ENCODE measurements at places on chromosomes 16 and 17.

DNA sequence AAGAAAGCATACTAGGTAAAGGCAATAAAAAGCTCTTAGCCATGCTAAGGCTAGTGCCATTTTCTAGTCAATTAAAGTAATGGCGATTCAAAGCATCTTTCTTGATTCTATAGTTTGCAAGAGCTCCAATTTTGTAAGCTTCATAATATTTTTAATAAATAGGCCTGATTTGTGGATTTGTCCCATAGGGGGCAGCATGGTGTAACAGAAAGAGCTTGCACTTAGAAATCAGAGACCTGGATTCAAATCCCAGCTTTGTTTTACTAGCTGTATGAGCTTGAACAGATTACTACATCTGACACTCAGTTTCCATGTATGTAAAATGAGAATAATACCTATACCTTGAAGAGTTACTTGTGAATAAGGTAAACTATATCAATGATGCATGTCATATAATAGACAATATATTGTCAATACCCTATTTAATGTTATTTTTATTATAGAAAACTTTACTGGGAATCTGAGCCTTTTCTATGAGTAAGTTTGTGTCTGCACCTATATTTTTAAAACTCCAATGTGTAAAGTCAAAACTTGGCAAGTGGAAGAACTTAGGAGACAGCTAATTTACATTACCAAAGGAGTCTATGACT, 93.6 kb upstream of the NOG start:
- peak; percentile 38 for DNase-seq

- no peak for DNase-seq
Observed at GRCh38 chr17:39094607-39095308, 56.7 kb downstream of the PLXDC1 start.

DNA sequence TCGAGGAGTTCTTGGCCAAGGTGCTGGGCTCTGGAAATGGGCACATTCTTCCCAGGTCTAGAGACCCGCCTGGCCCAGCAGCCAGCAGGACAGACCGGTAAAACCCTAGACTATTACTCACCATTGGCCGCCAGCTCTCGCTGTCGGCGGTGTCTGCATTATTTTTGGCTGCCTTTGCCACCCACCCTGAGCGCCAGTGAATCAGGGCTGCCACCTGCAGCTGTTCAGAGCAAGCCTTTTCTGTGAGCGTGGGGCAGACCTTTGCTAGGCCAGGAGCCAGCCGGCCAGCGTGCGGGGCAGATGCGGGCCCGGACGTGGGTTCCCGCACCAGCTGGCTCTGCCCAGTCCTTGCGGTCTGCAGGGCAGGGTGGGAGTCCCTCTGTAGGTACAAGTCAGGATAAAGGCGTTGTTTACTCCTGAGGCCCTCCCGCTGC, 15.8 kb upstream of the CLEC18A start:
- DNase-seq, result no peak

- DNase-seq, result peak; percentile 52
Observed at GRCh38 chr16:87086156-87086555, 231.0 kb downstream of the C16orf95 start.

DNA sequence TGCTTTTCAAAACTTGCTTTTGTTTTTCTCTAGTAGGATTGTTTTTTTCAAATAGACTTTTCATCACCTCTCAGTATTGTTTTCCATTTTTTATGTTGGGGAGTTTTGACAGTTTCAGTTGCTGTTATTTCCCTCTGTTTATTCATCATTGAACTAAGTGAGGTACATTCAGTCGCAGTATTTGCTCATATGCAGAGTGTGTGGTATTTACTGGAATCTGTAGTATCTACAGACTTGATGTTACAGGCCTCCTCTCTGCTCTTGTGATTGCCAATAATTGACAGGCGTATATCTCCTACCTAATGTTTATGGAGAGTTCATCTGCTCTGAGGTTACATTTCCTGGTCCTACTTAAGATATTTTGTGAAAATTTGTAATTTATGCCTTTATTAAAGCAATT, 49.6 kb downstream of the COX10 start:
- DNase-seq, result no peak

DNA sequence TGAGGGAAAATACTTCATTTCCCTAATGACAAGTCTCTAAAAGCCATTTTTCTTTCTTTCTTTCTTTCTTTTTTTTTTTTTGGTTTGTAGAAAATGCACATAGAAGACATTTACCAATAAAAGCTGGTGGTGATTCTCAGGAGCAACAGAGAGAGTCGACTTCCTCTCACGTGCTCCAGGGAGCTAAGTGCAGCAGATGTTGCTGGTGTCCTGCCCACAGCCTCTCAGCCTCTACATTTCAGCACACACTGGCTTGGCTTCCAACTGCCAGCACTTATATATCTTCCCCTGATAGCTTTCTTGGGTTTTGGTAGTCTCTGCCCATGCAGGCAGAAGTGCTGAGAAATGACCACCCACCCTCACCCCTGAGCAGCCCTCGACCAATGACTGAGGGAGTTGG, 58.4 kb upstream of the MARCHF10 start:
- peak; percentile 28 for DNase-seq

DNA sequence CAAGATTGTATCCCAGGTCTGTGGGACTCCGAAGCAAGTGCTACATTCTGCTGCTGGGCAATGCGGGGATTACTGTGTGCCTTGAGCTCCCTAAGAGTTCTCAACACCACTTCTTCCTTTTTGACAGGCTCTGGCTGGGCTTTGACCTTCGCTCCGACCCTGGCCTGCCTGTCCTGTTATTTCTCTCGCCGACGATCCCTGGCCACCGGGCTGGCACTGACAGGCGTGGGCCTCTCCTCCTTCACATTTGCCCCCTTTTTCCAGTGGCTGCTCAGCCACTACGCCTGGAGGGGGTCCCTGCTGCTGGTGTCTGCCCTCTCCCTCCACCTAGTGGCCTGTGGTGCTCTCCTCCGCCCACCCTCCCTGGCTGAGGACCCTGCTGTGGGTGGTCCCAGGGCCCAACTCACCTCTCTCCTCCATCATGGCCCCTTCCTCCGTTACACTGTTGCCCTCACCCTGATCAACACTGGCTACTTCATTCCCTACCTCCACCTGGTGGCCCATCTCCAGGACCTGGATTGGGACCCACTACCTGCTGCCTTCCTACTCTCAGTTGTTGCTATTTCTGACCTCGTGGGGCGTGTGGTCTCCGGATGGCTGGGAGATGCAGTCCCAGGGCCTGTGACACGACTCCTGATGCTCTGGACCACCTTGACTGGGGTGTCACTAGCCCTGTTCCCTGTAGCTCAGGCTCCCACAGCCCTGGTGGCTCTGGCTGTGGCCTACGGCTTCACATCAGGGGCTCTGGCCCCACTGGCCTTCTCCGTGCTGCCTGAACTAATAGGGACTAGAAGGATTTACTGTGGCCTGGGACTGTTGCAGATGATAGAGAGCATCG, 2.4 kb downstream of the SLC16A13 start:
- DNase-seq, result no peak

GRCh38 chr16:3674513-3675295, 20.2 kb downstream of the DNASE1 start:
- DNase-seq, result no peak

GRCh38 chr17:45051060-45051719, at the start of gene DCAKD:
Gene DCAKD, minus strand, starts transcription at chr17:45051632. Its CDS starts 16,747 bp downstream, at chr17:45034885.
- peak; percentile 98 for DNase-seq

DNA sequence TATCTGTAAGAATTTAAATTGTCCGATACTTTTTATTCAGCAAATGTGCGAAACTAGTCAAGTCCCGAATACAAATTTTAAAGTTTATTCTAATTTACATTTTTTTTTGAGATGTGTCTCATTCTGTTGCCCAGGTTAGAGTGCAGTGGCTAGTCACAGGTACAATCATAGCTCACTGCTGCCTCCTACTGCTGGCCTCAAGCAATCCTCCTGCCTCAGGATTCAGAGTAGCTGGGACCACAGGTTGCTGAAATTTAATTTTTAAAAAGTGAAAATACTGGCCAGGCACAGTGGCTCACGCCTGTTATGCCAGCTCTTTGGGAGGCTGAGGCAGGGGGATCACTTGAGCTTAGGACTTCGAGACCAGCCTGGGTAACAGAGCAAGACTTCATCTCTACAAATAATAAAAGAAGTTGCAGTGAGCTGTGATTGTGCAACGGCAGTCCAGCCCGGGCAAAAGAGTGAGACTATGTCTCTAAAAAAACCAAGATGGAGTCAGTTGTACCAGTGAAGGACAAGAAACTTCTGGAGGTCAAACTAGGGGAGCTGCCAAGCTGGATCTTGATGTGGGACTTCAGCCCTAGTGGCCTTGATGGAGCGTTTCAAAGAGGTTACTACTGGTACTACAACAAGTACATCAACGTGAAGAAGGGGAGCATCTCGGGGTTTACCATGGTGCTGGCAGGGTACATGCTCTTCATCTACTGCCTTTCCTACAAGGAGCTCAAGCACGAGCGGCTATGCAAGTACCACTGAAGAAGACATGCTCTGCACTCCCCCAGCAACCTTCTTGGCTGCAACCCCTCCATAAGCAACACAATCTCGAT, 5.6 kb downstream of the POLG2 start:
- peak; percentile 72 for DNase-seq

- no peak for DNase-seq
Observed at GRCh38 chr16:75312875-75313274, 61.5 kb upstream of the BCAR1 start.

DNA sequence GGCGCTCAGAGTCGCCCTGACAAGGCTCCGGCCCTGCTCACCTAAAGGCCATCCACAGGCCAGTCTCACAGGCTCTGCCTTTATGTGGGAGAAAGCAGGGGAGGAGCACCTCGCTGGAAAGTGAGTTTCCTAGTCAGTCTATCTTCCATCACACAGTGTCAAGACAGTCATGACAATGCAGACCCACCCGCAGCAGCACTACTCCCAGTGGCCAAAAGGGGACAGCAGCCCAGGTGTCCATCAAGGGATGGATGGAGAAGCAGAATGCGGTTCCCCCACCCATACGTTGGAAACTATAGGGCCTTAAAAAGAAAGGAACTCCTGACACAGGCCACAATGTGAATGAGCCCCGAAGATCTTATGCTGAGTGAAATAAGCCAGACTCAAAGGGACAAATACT, 226.8 kb downstream of the ENGASE start:
- DNase-seq, result no peak
